ENCODE measurements at places on chromosomes 4 and X.

GRCh38 chrX:40007131-40007755 lies 90.5 kb downstream of the BCOR start:
- no peak for DNase-seq

DNA sequence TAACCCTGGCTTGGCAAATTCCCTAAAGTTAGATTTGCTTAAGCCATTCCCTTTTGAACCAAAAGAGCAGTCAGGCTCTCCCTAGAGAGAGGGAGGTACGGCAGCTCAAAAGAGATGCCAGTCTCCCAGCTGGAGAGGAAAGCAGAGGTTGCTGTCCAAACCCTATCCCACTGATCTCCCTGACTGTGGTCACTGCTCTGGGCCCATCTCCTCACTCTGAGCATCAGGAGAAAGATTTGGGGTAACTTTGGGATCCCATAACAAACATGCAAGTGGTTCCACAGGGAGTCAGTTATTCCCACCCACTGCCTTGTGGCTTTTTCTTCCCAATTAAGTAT lies 17.1 kb downstream of the ACSL1 start:
- no peak for DNase-seq

DNA sequence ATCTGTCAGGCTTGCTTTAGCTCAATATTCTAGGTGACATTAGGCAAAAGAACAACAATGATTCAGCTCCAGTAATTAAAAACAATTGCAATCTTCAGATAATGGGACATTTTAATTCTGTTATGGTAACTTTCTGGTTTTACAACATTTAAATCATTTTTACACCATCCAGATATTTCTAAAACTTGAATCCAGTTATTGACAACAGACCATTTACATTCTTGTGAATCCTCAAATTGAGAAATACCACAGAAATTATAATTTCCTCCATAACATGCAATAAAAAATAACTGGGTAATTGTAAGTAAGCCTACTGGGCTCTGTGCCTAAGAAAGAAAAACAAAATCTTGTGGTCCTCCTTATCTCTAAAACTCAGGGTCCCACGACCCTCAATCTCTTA lies 195.0 kb upstream of the S100G start:
- DNase-seq, result no peak

GRCh38 chr4:114547340-114548134 lies 51.1 kb upstream of the UGT8 start:
- no peak for DNase-seq

DNA sequence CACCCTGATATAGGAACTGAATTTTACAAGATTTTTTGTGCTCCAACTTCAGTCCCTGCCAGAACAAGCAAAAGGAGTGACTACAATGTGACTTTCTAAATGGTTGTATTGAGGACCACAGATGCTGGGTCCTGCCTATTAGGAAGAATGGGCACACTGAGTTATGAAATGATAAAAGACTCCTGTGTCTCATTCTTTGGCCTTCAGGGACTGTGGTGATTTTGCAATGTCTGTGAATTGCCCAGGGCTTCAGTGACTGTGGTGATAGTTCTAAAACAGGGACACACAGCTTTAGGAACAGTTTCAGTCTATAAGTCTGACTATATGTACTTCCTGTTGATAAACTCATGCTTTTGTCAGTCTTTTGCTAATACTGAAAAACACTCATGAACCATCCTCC lies 210.2 kb downstream of the DMD start:
- DNase-seq, result no peak

- no peak for DNase-seq
Measured at GRCh38 chr4:156929386-156930105, 42.1 kb downstream of the PDGFC start.

Measured in KBM-7 (cell line).